ENCODE measurements at places on chromosomes 1 and 21. TPM values are rescaled to one million over a fixed set of nuclear protein-coding genes. Genes with fewer than 3 reads are reported as not detected.

HES4 gene
- 0.51 TPM for total RNA-seq

GREM2 gene
- not detected for total RNA-seq

FTCD gene
- total RNA-seq: 0.23 TPM

LCE1E gene
- total RNA-seq: not detected

KRTAP10-5 gene
- total RNA-seq: not detected

TNFRSF18 gene
- 79.2 TPM for total RNA-seq

OR2G6 gene
- not detected for total RNA-seq

GNL2 gene
- 95.3 TPM for total RNA-seq

RNF207 gene
- total RNA-seq: 12.1 TPM

CFAP45 gene
- 1.4 TPM for total RNA-seq

TSPEAR gene
- not detected for total RNA-seq

MEX3A gene
- 0.67 TPM for total RNA-seq

CFHR1 gene
- total RNA-seq: not detected

SMIM11 gene
- total RNA-seq: 15.1 TPM
